ENCODE measurements at places on chromosomes 12 and 14. TPM values are rescaled to one million over a fixed set of nuclear protein-coding genes. Genes with fewer than 3 reads are reported as not detected.

- DNase-seq, result no peak
Measured at GRCh38 chr14:81187832-81188522, 32.8 kb downstream of the GTF2A1 start.

GRCh38 chr12:108367436-108367835 lies 28.3 kb upstream of the CMKLR1 start:
- no peak for DNase-seq

- no peak for DNase-seq
Measured at GRCh38 chr14:105067140-105067968, 2.1 kb upstream of the GPR132 start.

- DNase-seq, result no peak
Measured at GRCh38 chr12:19158923-19159322, 29.4 kb downstream of the PLEKHA5 start.

DNA sequence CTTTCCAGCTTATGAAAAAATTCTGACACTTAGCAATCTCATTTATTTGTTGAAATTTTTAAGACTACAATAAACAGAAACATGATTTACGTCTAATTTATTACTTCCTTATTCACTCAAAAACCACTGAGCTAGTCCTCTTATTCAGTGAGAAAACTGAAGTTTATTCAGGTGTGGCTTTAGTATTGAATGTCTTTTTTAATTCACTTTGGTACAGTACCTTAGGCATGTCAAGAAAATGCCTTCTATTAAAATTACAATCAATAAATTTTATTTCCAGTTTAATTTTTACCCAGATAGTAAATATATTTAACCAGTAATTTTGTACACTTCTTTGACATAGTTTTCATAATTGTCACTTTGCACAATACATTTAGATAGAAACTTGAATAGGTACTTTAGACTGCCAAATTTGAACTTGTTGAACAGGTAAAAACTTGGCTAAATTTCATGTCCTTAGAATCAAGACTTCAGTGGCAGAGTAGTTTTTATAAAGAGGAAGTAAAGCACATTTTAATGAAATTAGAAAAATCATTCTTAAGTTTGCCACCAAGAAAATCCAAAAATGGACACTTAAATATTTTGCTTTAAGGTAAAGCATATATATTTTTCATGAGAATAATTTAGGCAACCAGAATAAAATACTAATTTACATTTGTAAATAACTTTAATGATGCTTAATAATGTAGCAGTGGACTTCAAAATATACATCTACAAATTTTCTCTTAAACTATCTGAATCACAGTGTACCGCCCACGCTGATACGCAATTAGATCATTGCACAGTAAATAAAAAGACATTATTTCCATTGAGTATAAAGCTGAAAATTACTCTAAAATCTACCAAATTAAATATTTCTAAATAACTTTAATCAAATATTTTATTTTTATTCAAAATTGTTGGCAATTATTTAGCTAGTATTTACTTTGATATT lies 159.1 kb downstream of the RASSF9 start:
- no peak for DNase-seq

DNA sequence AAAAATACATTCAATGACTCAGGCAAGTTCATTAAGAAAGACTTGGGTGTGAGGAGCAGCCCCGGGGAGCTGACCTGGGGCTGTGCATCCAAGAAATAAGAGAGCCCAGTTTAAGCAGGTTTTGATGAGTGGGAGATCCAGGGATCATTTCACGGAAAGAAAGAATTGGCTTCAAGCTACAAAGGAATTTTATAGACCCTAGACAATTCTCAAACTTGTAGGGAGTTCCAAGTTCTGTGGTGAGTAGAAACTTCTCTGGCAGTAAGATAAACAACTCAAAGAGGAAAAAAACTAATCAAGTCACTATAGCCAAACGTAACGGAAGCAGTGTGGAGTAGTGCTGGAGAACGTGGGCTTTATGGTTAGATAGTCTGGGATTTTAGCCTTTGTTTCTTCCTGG lies 175.7 kb upstream of the DDHD1 start:
- no peak for DNase-seq

GRCh38 chr14:72512925-72513324 lies 381.0 kb downstream of the DPF3 start:
- DNase-seq, result no peak

Gene COX6A1
- 415 TPM for total RNA-seq

Gene GAS2L3
- total RNA-seq, result 15.8 TPM

Gene SPTB
- 2.3 TPM for total RNA-seq

Gene DIO2
- total RNA-seq, result not detected

Gene ZNF268
- 38.2 TPM for total RNA-seq

Data from H9 (cell line).